Esophagus squamous epithelium (tissue), 5 donors: ENCODE measurements at places on chromosomes 16 and 17. TPM values are rescaled to one million over a fixed set of nuclear protein-coding genes. Genes with fewer than 3 reads are reported as not detected.

Gene NQO1
- 209 TPM for total RNA-seq

Gene CLDN9
- not detected for total RNA-seq

Gene KRT17
- 2,552 TPM for total RNA-seq

Gene SLC35B1
- total RNA-seq, result 68.5 TPM

Gene FOXF1
- 8.6 TPM for total RNA-seq

Gene ALDH3A1
- total RNA-seq, result 594 TPM

Gene GRAP
- 1.1 TPM for total RNA-seq

Gene OTOA
- not detected for total RNA-seq

Gene YBX2
- 0.44 TPM for total RNA-seq

GRCh38 chr16:84003038-84003437, 35.0 kb downstream of the NECAB2 start:
- no peak for DNase-seq

- no peak for DNase-seq
Observed at GRCh38 chr17:80501741-80502577, 25.6 kb upstream of the NPTX1 start.

DNA sequence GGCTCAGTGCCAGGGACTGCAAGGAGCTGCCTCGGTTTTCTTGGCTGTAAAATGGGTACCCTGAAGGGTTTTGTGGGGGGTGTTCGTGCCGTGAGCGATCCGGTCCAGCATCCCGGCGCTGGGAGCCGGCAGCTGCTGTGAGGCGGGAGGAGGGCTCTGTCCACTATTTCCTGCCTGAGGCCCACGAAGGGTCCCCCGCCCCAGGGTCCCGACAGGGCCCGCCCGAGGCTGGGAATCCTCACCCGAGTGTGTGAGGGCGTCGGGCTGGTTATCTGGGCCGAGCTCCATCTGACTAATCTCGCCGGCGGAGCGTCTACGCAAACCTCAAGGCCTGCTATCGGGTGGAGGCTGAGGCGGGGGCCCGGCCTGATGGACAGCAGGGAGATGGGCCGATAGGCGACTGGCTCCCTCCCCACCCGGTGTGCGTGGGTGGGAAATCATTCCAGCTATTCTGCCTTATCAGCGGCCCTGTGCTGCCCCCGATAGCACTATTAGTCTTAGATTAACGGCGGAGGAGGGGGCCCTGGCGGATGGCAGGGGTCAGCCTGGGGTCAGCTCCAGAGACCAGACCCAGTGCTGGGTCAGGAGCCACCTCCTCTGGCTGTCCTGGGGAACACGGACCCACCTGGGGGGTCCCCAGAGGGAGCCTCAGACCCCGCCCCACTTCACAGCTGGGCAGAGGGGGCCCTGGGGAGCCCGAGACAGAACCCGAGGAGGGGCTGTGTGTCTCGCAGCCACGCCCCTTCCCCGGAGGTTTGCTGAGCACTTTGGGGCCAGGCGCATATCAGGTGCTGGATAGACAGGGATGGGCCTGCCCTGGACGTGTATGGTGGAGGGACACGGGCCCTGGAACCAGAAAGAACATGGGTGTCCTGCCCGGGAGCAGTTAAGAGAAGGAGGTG, 44.7 kb downstream of the ZFPM1 start:
- DNase-seq, result no peak

- DNase-seq, result no peak
Observed at GRCh38 chr16:68466174-68466573, 17.9 kb upstream of the SMPD3 start.

DNA sequence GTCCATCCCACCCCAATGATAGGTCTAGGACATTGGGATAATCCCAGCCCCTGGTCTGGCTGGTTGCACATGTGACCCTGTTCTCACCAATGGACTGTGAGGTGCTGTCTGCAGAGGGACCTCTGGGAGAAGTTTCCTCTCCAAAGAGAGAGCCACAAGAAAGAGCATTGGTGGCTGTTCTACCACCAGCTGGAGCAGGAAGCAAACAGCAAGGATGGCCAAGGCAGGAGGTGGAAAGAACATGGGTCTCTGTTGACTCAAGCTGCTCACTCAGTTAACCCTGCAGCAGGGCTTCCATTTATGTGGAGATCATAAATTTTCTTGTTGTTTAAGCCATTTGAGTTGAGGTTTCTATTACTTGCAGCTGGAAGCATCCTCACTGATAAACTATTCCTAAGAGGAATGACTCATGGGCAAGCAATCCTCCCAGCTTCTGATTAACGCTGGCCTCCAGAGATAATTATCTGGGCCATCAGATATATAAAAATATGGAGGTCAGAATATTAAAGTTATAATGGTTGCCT, 52.6 kb downstream of the CYB5B start:
- no peak for DNase-seq

DNA sequence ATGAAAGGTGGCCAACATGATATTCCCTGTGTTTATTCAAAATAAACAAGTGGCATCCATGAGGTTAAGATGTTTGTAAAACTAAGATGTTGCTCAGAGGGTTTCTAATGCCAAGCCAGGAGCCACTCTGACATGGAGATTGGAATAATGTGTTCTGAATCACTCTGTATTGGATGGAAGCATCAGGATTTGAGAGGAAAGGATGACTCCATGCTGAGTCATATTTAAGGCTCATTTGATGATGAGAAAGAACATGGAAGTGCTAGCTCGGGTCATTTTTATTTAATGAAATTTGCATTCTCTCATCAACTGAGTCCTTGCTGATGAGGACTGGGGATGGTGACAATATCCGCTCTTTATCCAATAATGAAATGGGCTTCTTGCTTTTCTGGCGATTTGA, 6.2 kb downstream of the VAT1L start:
- no peak for DNase-seq

GRCh38 chr16:64380751-64381150, 741.1 kb downstream of the CDH11 start:
- DNase-seq, result no peak

DNA sequence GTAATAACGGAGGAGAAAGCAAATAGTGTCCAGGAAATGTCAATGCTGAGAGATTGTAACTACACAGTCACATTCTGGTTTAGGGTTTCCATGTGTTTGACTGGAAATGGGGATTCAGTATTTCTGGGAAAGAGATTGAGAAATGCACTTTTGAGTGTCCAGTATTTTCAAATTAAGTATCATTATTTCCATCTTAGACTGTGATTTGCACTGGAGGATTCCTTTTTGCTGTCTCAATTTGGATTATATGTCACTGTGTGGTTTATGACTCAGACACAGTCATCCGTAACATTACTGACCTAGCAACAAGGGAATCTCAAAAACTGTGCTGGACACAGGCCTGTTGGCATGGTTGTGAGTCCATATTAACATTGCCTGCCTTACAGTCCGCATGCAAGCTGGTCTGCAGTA, 681.4 kb downstream of the CDH11 start:
- DNase-seq, result no peak

GRCh38 chr17:69643686-69644085, 229.2 kb downstream of the MAP2K6 start:
- DNase-seq, result no peak

DNA sequence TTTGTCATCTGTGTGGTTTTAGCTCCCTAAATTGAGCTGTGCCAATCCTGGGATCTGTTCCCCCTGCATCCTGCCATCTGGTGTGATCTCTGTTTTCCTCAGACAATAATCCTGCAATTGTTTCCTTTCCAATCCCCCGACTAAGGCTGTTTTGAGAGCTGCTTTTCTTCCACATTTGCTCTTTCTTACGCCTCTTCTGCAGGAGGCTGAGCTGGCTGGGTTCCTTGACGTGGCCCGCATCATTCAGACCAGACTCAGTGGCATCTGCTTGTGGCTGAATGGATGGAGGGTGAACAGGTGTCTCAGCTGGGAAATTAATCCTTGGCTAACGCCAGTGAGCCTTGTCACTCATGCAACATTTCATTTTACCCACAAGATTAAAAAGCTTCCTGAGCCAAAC, 9.8 kb upstream of the MED9 start:
- DNase-seq, result no peak

DNA sequence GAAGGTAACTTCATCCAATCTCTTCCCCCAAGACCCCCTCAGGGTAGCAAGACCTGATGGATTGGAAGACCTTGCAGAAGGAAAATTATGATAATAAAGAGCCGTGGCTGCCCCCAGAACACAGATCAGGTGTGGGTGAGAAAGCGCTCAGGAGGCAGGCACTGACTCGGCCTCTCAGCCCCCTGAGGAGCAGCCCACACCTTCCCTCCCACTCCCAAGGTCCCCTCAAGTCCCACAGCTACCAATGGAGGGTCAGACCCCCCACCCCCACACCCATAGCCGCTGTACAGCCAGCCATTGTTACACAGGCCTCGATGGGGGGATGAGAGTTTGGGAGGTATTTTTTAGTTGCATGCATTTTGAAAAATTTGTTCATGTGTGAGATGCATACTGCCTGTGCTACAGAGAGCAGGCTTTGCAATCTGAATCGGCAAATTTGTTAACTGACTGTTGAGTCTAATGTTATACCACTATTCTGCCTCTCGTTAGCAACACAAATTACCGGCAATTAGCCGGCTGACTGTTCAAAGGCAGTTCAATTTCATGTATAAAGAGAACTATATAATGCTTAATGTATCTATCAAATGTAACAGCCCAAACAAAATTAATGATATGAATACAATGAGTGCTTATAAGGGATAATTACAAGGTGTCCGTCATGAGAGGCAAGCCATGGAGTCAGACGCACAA, 211.7 kb downstream of the C16orf78 start:
- no peak for DNase-seq

DNA sequence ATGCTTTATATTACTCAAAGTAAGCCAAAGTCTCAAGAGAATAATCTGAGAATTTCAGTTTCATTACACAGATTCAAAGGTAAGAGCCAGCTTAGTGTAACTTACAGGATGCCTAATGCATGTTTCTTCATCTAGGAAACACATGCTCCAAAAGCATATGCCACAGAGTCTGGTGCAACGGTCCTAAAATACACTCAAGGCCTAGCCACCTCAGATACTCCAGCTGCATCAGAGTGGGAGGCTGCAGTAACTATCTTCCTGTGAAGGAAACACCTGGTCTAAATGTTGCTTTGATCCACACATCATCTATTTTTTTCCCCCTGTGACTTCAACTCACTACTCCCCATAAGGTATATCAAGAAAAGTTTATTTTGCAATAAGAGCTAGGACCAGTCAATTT, 51.6 kb upstream of the CORO6 start:
- DNase-seq, result no peak

- DNase-seq, result no peak
Observed at GRCh38 chr16:52676959-52677358, 130.0 kb upstream of the TOX3 start.

DNA sequence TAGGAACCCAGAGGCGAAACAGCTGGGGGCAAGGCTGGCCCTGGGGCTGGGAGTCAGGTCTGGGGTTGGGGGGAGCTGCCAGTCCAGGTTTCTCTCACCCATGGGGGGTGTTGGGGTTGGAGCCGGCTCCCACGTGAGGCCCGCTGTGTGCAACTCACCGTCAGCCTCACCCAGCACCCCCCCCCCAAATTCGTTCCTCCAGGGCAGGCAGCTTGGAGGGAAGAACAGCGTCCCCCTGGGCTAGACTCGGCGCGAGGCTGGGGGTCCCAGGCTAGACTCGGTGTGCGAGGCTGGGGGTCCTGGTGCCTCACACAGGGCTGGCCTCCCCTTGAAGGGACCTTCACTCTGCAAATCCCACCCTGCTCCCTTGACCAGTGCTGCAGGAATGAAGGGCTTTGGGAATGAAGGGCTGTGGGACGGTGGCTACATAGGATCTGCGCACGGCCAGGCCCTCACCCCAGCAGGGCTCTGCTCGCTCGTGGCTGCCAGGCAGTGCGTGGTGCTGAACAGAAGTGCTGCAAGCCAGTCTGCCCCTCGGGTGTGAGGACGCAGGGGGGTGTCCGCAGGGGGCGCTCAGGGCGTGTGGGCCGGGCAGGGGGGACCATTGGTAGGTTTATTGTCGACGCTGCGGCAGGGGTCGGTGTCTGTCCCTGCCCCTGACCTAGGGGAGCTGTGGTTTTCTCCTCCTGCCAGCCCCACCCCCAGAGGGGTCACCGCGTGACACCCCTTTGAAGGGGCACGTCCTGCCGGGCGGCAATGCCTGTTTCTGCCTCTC, 74.7 kb downstream of the KLHDC4 start:
- no peak for DNase-seq

DNA sequence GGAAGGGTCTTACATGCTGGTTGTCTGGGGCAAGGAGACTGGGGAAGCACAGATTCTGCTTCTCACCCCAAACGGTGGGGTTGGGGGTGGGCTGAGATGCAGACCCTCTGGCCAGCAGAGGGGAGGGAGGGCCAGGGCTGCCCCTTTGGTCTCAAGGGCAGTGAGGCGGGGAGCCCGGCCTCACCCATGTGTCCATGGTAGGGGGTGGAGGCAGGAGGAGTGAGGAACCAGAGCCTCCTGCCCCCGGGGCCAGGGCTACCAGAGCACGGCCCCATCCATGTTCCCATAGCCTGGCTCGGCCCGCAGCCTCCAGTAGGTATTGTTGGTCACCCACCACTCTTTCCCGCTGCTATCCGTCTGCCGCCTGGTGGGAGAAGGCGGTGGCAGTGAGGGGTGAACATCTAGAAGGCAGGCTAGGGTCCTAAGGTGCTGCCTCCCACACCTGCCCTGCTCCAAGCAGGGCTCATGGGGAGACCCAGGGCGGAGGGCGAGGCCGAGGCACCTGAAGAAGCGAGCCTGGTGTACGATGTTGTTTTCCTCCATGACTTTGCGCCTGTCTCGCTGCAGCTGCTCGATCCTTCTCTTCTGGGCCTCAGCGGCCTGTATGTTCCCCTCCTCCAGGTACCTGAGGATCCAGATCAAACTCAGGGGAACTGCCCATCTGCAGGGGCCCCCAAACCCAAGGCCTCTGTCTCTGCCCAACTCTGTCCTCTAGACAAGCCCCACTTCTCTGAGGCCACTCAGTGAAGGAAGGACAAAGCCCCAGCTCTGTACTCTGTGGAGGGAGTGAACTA, 13.4 kb downstream of the OSBPL7 start:
- no peak for DNase-seq

GRCh38 chr17:38454532-38454931, 26.3 kb downstream of the ARHGAP23 start:
- peak; percentile 29 for DNase-seq

DNA sequence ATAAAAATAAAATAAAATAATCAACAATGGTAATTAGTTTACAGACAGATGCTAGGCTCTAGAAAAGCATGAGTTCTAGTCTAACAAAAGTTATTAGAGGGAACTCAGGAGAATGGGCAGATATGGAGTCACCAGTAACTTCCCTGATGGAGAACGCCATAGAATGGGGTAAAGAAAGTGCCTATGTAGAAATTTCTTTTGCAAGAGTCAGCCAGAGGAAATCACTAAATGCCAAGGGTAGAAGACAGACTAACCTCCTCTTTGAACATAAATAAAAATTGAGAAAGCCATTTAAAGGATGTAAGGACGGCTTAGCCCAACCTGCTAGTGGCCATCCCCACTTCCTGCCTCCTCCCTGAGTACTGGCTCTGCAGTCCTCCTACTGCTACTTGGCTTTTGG, 141.6 kb downstream of the VPS53 start:
- DNase-seq, result no peak

GRCh38 chr16:22946433-22946832, 132.5 kb downstream of the HS3ST2 start:
- DNase-seq, result no peak
